Activated CD4-positive, alpha-beta T cell treated with anti-CD3 and anti-CD28 coated beads for 4 hours (primary cell): ENCODE measurements at places on chromosomes 5 and 9.

DNA sequence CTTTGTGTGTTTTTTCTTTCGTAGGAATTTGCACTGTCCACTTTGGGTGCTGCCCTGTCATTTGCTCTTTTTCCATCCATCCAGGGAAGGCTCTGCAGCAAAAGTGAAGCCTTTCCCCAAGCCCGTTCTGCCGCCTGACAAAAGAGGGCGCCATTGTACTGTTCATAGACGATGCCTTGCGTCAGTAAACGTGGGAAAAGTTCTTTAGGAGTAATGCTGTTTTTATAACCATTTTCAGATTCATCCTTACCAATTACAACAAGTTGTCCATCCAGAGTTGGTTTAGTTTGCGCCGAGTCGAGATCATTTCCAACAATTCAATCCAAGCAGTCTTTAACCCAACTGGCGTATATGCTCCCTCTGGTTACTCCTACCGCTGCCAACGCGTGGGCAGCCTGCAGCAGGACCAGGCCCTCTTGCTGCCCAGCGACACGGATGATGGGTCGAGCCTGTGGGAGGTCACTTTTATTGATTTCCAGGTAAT, 34.3 kb upstream of the RPS23 start:
- DNase-seq: no peak

DNA sequence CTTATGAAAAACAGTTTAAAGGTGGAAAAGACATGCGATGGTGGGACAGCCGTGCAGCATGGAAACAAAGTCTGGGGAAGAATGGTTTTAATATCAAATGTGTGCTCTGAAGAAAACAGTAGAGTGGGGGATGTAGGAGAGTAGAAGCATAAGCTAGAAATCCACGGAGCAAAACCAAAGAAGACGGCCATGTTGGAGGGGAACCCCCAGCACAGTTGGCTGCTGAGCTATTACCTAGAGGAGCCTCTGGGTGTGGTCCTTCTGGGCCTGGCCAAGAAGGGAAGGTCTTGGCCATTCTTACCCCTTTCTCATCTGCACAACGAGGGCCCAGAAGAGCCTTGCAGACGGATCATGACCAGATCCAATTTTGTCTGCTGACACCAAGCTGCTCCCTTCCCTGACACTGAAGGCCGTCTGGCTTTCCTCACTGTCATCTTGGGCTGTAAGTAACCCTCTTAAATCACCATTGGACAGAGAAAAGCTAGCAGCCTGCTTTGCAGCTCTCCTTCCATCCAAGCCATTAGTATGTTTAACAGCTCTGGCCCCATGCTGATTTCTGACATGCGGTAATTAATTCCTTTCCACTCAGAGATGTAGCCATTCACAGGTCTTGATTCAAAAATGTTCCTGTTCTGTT, 189.5 kb downstream of the SEC61B start:
- no peak for DNase-seq

DNA sequence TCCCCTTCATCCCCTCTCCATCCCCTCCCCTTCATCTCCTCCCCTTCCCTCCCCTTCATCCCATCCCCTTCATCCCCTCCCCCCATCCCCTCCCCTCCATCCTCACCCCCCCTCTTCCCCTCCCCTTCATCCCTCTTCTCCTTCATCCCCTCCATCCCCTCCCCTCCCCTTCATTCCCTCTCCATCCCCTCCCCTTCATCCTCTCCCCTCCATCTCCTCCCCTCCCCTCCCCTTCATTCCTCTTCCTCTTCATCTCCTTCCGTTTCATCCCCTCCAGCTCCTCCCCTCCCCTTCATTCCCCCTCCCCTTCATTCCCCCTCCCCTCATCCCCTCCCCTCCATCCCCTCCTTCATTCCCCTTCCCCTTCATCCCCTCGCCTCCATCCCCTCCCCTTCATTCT, 40.1 kb downstream of the TARS1 start:
- DNase-seq: no peak

DNA sequence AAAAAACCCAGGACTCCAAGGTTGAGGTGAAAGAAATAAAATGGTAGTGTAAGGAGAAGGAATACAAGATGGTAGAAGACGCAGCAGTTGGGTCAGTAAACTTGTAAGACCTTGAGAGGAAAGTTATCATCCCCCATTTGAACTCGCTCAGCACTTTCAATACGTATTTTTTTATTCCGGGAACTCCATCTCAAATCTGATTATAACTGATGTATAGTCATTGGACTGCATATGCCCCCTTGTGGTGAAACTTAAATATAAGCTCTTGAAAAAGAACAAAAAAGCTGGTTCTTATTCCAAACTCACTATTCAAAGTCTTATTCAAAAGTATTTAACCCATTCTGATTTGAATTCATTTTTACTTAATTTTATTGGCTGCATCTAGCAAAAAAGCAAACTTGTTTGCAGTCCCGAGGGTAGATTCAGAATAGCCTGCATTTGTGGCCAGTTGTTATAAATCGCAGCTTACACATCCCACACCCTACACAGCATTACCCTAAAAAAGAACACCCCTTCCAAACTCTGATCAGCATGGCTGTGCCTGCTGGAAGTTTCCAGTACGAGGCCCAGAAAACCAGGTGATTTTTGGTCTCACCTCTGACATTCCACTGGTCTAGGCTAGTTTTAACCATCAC, 118.0 kb downstream of the ESM1 start:
- no peak for DNase-seq

DNA sequence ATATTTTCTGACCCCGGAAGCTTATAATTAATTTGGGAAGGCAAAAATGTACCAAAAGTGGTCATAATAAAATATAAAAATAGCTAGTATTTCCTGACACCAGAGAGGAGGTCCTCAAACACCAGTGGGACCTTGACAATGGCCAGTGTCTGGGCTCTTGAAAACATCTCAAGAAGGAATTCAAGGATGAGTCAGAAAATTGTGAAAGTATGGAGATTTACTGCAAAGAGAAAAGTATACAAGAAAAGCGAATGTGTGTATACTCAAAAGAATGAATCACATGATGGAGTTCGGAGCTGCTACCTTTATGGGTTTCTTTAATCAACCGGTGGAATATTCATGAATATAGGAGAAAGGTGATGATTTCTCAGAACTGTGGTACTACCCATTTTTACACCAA, 1709.0 kb upstream of the WWC1 start:
- no peak for DNase-seq

DNA sequence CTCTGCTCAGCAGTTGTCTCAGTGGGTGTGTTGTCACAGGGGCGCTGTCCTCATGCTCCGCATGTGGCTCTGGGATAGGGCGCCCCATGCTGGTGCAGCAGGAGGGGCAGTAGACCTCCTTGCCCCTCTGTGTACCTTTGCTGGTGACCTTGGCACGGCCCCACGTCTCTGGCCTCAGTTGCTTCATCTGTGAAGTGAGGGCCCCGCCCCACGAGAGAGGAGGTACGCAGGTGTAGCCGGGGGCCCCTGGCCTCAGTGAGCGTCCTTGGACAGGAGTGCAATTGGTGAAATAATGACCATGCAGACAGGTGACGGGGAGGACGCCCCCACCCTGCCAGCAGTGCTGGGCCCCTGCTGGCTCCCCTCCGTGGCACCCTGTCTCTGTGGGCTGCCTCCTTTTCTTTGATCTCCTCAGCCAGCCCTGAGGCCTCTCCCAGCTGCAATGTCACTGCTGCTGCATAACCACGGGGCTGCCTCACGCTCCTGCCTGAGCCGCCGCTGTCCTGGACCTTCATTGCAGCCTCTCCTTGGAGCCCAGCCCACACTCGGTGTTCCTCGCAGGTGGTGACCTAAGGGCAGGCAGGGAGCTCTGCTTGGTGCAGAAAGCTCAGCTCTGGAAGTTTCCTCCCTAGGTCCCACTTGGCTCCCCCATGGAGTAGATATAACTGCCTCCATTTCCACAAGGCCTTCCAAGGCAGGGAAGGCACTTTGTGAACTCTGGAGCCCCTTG, 57.3 kb downstream of the PHF2 start:
- no peak for DNase-seq

GRCh38 chr5:169668732-169669131, 31.7 kb downstream of the DOCK2 start:
- DNase-seq: no peak

DNA sequence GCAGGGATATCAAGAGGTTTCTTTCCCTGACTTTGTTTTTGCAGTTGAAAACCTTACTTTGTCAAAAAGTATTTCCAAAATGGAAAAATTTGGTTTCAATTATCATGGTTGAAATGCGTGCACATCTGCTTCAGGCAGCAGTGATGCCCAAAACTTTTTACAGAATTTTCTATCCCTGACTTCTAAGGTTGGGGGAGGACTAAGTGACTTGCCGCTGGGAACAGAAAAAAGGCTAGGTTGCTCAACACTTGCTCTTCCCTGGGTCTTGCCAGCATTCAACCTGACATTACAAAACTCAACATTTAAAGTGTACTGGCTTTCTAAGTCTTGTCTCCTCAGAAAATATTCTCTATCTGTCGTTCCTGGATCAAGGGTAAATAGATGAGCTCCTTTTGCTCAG, 4.7 kb downstream of the KLHL3 start:
- DNase-seq: no peak

DNA sequence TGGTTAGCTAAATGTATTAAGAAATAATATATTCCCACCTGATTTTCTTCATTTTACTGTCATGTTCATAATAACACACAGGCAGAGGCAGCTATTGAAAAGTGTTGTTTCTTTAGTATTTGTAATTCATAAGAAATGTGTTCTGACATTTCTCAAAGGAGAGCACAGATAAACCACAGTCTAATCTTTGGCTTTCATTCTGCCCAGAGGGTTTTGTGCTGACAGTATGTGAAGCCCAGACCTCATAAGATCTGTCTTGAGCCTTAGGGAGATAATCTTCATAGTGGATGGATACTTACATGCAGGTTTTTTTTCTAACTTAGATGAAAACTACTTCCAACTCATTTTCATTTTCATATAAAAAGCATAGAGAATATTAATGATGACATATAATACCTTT, 206.1 kb downstream of the CHSY3 start:
- DNase-seq: no peak

- no peak for DNase-seq
These were observed 187.1 kb downstream of the AOPEP start for GRCh38 chr9:94913550-94913949.

GRCh38 chr5:16234598-16234997, 55.0 kb upstream of the MARCHF11 start:
- no peak for DNase-seq
